CD4-positive, alpha-beta memory T cell (primary cell): ENCODE measurements at places on chromosomes 12 and 14.

DNA sequence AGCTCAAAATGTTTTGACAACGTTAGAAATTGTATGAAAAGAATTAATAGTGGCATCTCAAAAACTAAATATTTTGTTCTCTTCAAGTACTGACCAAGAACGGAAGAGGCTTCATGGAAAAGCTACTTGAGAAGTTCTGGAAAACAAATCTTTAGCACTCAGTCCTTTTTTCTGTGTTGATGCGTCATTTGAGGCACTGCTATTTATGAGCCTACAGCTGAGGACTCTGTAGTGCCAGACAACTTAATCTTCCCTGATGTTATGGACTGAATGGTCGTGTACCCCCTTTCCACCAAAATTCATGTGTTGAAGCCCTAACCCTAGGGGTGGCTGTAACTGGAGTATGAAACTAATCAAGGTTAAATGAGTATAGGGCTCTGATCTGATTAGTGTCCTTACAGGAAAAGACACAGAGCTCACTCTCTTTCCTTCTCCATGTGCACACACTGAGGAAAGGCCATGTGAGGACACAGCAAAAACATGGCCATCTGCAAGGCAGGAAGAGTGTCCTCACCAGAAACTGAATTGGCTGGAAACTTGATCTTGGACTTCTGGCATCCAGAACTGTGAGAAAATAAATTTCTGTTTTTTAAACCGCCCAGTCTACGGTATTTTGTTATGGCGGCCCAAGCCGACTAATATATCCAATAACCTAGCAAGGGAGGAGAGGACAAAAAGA is 337.0 kb upstream of the CLEC14A start:
- DNase-seq, result no peak

DNA sequence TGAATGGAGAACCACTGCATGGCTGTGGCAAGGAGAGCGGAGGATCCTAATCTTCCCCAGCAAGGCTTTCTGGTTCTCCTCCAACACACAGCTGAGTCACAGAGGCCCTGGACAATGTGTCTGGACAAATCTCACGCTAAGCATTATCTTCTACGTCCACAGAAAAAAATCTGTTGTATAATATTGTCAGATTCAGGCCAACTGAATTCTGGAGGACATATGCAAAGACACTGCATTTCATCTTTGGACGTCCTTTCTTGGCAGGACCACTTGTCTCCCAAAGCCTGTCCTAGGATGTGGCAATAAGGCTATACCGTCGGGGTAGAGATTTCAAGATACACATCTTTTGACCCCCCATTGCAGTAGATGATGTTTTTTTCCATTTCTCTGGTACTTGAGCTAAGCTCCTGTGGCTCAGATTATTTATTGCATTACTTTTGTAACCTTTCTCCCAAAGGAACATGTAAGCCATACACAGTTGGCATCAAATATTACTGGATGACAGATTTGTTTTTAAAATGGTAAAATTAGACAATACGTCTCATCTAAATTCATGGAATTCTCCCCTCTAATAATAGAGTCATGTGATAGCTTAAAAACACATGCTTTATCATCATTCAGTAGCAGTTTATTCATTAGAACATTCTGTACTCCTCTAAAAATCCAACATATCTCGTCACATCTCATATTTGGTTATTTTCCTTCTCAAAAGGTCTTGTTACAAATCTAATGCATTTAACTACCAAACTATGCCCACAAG is 19.4 kb downstream of the LMO3 start:
- no peak for DNase-seq

GRCh38 chr12:58419196-58419760 is 477.9 kb downstream of the ATP23 start:
- no peak for DNase-seq

DNA sequence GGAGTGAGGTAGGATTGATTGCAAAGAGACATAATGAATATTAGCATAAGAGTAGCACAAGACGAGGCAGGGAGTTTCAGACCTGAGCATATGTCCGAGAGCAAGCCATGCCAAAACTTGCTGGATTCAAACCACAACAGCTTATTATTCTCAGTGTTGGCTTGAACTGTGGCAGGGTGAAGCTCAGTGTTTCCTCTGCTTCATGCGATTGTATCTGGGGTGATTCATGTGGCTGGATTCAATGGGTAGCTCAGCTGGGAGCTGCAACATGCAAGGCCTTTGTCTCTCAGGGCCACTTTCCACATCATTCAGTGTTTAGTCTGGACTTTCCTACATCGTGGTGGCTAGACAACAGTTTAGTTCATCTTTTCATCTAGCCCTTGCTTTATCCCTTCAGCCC is 22.1 kb upstream of the E2F7 start:
- DNase-seq, result no peak

- no peak for DNase-seq
Measured at GRCh38 chr12:110344657-110345056, 58.9 kb downstream of the ANAPC7 start.

- no peak for DNase-seq
Measured at GRCh38 chr14:69101331-69101826, 51.5 kb downstream of the DCAF5 start.

DNA sequence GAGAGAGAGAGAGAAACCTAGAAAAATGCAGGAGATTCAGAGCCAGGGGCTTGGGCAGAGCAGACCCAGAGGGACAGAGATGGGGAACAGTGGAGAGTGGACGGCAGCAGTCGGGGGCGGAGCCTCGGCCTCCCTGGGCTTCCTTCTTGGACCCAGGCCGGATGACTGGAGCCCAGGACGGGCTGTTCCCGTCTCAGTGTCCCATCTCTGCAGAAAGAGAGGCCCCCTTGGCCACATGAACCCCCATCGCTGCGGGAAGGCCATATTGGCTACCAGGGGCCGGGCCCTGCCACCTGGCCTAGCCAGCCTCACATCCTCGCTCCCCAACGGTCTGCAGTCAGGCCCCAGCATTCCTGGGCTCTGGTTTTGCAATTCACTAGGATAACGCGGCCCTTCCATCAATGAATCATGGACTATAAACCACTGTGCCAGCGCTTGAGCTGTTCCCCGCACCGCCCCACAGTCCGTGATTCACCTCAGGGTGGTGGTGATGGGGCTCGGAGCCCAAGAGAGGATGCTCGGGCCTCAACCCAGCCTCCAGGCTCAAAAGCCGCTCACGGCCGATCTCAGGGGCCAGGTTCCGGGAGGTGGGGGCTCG is 116.5 kb downstream of the RFLNA start:
- DNase-seq, result no peak

GRCh38 chr14:85596562-85596961 is 66.6 kb downstream of the FLRT2 start:
- no peak for DNase-seq

GRCh38 chr12:88092771-88093170 is 49.1 kb downstream of the CEP290 start:
- no peak for DNase-seq

GRCh38 chr12:116245189-116245588 is 32.3 kb downstream of the MED13L start:
- DNase-seq, result no peak

GRCh38 chr12:145369-145960 is 68.5 kb downstream of the SLC6A12 start:
- DNase-seq, result no peak

DNA sequence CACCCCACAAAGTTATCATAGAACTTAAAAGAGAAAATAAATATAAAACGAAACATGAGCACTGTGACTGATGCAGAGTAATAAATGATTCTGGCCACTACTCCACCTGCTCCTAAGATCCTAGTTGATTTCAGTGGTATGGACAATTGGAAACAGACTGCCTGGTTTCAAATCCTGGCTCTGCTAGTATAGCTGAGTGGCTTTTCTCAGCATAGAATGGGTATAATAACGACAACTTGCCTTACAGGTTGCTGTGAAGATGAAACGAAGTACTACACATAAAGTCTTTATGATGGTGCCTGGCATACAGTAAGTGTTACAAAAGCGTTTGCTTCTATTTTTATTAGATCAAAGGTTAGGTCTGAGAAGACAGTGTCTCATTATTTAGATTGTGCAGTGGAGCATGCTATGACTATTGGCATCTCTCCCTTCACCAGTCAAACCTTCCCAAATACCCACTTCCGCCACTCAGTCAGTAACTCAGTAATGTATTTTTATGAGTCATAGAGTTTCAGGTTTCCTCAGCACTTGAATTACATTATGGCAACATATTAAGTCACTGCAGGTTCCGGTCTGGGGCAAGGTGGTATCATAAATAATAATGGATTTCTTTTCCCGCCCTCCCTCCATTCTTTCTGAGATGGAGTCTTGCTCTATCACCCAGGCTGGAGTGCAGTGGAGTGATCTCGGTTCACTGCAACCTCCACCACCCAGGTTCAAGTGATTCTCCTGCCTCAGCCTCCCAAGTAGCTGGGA is 29.7 kb upstream of the NR2C1 start:
- peak; percentile 38 for DNase-seq

DNA sequence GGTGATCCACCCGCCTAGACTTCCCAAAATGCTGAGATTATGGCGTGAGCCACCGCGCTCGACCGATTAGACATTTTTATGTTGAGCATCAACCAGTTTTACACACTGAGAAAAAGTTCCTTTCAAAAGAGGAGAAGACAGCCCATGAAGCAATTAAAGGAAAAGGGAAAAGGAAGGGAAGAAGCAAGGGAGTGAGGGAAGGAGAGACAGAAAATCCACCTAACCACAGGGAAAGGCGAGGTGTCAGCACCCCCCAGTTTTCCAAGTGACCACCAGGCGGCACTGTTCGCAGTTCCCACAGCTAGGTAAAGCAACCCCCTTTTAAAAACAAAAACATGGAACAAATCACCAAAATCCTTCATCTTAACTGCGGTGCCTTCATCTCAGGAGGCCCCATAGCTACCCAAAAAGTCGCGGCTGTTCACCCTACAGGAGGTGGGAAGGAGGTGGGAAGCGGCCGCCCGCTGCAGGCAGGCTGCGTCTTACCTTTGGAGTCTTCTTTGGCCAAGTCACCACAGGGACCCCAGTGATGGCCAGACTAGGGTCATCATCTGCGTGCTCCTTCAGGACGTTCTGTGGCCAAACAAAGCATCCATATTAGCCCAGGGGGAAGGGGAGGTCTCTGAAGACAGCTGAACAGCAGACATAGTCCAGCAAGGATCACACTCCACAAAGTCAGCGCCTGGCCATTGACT is 86.6 kb downstream of the KDM2B start:
- DNase-seq, result peak; percentile 47

GRCh38 chr12:69837191-69837590 is 12.2 kb downstream of the MYRFL start:
- DNase-seq, result no peak
